ENCODE measurements at places on chromosomes 4 and X. TPM values are rescaled to one million over a fixed set of nuclear protein-coding genes. Genes with fewer than 3 reads are reported as not detected.

GRCh38 chrX:14932136-14932535, 58.9 kb downstream of the MOSPD2 start:
- DNase-seq: no peak

TSPAN6 gene
- 43.8 TPM for total RNA-seq

DNA sequence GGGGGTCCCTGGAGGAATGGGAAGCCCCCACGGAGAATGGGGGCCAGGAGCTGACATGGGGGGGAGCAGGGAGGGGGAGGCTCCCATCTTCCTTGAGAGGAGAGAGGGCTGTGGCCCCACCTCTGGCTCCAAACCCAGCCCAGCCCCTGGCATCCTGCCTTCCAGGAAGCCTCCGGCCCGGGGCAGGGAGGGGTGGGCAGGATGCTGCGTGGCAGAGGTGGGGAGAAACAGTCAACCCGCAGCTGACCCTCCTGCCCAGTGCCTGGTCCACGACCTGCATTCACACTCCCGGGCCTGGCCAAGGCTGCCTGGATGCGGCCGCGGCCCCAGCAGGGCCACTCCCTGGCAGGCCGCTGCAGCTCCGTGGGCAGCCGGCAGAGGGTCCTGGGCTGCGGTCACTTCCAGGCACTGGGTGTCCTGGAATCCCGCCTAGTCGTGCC, 39.0 kb downstream of the CPLX1 start:
- no peak for DNase-seq

DNA sequence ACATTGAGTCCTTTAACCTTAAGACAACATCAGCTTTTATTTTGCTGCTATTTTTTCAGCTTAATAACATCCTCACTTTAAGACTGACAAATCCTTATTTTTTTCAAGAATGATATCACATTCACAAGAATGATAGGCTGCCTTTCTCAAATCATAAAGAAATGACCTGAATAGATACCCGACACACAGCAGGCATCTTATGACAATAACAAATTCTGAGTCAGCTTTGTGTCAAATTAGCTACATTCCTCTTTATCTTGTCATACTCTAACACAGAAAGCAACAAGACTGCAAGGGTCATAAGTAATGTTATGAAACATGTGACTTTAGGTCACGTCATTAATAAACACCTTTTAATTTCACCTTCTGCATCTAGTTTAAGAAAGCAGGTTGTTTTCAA, 2387.6 kb downstream of the PCDH7 start:
- no peak for DNase-seq

DNA sequence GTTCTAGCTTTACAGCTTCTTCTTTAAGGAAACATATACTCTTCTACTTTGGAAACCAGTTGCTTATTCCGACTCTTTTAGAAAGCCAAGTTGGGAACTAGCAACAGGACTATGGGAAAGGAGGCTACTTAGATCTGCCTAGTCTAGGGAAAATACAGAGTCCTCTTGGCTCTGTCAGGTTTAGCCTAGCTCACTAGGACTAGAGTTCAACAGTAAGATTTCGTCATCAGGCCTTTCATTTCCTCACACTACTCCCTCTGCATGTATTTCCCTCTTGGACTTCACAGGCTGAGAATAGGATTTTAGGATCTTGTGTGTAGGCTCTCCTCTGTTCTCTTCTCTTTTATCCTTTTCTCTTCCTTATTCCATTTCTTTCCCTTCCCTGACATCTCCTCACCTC, 409.8 kb downstream of the AR start:
- DNase-seq: no peak

DNA sequence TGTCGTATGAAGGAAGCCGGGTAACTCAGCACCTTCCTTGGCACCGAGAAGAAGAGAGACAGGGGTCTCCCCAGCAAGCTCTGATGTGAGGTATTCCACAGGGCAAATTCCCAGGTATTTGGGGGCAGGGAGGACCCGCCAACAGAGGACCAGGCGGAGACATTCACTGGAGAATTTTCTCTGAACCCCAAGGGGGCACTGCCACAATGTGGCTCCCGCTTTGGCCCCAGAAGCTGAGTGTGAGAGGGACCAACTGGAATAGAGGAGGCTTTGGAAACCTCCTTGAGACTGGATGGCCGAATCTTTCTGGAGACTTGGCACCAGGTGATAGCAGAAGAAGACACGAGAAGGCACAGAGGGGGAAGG, 735 bp upstream of the GABRE start:
- DNase-seq: no peak

- DNase-seq: no peak
Observed at GRCh38 chr4:43008793-43009192, 116.3 kb downstream of the GRXCR1 start.

DNA sequence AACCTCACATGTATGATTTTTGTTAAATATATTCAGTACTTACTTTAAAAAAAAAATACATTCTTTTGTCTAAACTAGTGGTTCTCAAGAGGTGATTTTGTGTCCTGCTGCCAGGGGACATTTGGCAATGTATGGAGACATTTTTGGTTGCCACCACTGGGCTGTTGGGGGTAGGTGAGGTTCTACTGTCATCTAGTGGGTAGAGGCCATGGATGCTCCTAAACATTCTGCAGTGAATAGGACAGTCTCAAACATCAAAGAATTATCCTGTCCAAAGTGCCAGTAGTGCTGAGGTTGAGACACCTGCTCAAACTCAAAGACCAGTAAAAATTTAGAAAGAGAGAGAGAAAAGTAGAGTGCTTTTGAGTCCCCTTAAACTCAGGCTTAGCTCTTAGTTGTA, 32.9 kb upstream of the PGM2 start:
- no peak for DNase-seq

CCNI gene
- 108 TPM for total RNA-seq

GPR50 gene
- total RNA-seq: not detected

GRCh38 chr4:67714248-67714583, 13.3 kb upstream of the UBA6 start:
- DNase-seq: no peak

CT55 gene
- not detected for total RNA-seq

GRCh38 chr4:24763631-24764297, 31.6 kb upstream of the SOD3 start:
- no peak for DNase-seq

DNA sequence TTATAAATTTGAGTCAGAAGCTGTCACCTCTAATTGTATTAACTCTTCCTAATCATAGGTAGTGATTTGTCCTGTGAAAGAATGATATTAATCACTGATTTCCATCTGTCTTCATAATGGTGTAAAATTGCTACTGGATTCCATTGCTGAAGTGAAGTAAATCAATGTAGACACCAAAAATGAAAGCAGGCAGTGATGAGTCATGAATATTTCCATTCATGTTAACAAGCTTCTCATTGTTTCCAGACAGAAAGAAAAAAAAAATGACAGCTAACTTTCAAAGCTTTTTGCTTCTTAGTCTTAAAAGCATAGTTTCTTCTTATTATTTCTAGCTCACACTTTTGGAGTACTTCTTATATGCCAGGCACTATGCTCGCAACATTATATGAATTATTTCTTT, 21.5 kb downstream of the FAM114A1 start:
- peak; percentile 68 for DNase-seq

USP17L11 gene
- total RNA-seq: not detected

GRCh38 chrX:37686369-37686995, 891 bp downstream of the XK start:
- no peak for DNase-seq

DNA sequence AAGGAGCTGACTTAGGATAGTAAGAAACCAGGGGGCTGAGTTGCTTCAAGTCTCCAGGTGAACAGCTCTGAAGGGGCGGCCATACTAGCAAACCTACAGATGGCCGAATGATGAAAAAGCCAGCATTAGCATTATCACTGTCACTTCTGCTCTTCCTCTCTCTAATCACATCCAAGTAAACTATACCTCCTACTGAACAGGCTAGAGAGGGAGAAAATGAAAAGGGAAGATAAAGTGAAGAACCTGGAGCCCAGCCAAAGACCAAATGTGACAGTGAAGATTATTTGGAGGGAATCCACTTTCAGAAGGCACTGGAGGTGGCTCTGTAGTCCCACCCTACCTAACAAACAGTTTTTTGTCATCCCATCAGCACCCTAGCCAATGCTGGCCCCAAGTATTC, 50.4 kb upstream of the PRPS1 start:
- no peak for DNase-seq

- no peak for DNase-seq
Observed at GRCh38 chrX:154020536-154021115, 924 bp upstream of the IRAK1 start.

DNA sequence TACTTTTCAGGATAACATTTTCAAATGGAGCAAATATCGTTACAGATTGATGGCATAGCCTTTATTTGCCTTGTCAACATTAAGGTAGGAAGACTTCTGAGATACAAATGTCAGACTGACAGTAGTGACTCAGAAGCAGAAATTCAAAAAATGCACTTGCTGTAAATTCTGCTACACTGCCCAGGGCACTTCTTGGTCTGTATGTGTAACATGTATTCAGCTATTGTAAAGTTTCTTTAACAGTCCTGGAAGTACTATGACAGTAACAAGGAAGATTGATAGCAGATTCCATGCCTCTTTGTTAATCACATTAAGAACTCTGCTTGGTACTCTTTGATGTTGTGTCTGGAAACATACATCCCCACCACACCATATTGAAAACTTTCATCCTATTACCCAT, 69.6 kb upstream of the PCDH18 start:
- no peak for DNase-seq

FHIP1A gene
- 0.59 TPM for total RNA-seq

GRCh38 chrX:64975491-64975890, 759 bp downstream of the ZC4H2 start:
- DNase-seq: no peak
